ENCODE measurements at places on chromosomes 7 and 10. TPM values are rescaled to one million over a fixed set of nuclear protein-coding genes. Genes with fewer than 3 reads are reported as not detected.
A peak's percentile ranks its signal among the peaks of the same experiment; 100 is the strongest.

The PGAM1 gene
- 157 TPM for total RNA-seq

The FKBP6 gene
- total RNA-seq: not detected

The MOGAT3 gene
- total RNA-seq: not detected

The SMO gene
- 17.4 TPM for total RNA-seq

The PON1 gene
- total RNA-seq: not detected

The CCDC3 gene
- 4.7 TPM for total RNA-seq

The ZNF804B gene
- 18.3 TPM for total RNA-seq

GRCh38 chr7:110253093-110253492 lies 837.8 kb upstream of the LRRN3 start:
- H3K27me3 ChIP-seq: no peaks in the 10 kb centered on the region
- H3K36me3 ChIP-seq: no peaks in the 10 kb centered on the region
- H3K4me3 ChIP-seq: no peak overlapping the region
- no peaks in the 10 kb centered on the region for H3K4me1 ChIP-seq

DNA sequence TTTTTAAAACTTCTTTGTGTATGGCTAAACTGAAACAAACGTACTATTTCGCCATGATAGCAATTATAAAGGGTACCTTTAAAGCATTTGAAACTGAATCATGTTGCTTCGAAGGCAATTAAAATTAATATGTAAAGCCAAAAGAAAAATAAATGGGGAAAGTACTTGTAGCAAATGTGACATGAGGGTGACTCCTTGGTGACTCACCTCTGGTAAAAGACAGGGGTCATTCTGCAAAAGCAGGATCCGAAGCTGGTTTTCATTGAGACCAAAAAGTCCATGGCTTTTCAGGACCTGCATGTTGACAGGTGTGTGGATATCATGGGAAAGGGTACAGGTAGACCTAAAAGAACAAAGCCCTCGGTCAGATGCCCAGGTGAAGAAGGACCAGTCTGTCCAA lies 1.5 kb downstream of the ZC3HAV1L start:
- H3K36me3 ChIP-seq: peaks cover 1% of the 10 kb centered on the region
- peak overlapping the region; percentile 80 for H3K27ac ChIP-seq
- no peaks in the 10 kb centered on the region for H3K27me3 ChIP-seq
- peaks cover 26% of the 10 kb centered on the region for H3K4me1 ChIP-seq

GRCh38 chr10:93075369-93076221 lies 1.9 kb downstream of the CYP26A1 start:
- H3K4me3 ChIP-seq: no peak overlapping the region
- H3K27ac ChIP-seq: no peak overlapping the region
- no peaks in the 10 kb centered on the region for H3K36me3 ChIP-seq
- peaks cover 26% of the 10 kb centered on the region for H3K4me1 ChIP-seq
- no peak for DNase-seq

GRCh38 chr10:104104418-104104817 lies 17.6 kb upstream of the SFR1 start:
- no peaks in the 10 kb centered on the region for H3K27me3 ChIP-seq
- H3K4me3 ChIP-seq: no peak overlapping the region
- H3K27ac ChIP-seq: no peak overlapping the region
- no peaks in the 10 kb centered on the region for H3K4me1 ChIP-seq
- H3K36me3 ChIP-seq: no peaks in the 10 kb centered on the region

DNA sequence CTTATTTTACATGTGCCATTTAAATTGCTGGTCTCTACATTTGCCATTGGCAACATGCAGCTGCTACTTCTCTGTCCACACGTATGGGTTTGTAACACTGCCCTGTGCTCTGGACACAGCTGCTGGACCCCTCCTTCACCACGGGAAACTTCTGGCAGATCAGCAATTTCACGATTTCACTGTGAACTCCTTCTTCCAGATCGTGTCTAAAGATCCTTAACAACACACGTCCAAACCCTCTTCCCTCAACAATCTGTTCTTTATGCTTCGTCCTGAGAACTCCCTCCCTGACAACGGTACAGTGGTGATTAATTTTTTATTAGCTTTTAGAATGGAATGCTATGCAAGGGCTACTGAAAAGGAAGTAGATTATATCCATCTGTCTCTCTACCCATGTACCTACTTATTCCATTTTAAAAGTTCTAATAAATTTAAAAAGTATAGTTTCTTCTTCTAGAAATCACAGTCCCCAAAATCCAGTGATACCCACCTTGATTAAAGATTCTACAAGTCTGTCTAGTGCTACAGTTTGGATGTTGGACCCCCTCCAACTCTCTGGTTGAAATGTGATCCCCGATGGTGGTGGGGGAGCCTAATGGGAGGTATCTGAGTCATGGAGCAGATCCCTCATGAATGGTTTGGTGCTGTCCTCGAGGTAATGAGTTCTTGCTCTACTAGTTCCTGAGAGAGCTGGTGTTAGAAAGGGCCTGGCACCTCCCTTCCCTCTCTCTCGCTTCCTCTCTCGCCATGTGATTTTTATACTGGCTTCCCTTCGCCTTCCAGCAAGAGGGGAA lies 81.0 kb downstream of the KIAA1549 start:
- H3K27me3 ChIP-seq: no peaks in the 10 kb centered on the region
- H3K36me3 ChIP-seq: no peaks in the 10 kb centered on the region
- H3K27ac ChIP-seq: no peak overlapping the region
- no peak overlapping the region for H3K4me3 ChIP-seq

GRCh38 chr7:142359694-142360279 lies 101.9 kb upstream of the PRSS58 start:
- peaks cover 8% of the 10 kb centered on the region for H3K4me1 ChIP-seq
- no peaks in the 10 kb centered on the region for H3K36me3 ChIP-seq
- DNase-seq: no peak
- no peak overlapping the region for H3K4me3 ChIP-seq
- no peaks in the 10 kb centered on the region for H3K27me3 ChIP-seq
- H3K27ac ChIP-seq: no peak overlapping the region

DNA sequence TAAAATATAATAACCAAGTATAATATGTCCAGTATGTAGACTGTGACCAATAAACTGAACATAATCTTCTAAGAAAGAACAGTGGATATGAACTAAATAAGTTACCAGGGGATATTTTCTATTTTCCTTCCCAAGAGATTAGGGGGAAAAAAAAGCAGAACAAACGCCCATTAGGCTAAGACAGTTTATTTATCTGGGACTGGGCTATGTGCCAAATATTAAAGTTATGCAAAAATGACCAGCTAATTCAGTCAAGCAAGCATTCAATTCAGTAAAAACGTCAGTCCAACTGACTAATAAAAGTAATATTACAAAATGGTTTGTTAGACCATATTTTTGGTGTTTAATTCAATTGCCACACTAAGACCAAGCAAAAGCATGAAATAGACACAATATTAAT lies 122.2 kb downstream of the TSPAN12 start:
- no peaks in the 10 kb centered on the region for H3K27me3 ChIP-seq
- H3K36me3 ChIP-seq: no peaks in the 10 kb centered on the region
- no peaks in the 10 kb centered on the region for H3K4me1 ChIP-seq
- no peak overlapping the region for H3K27ac ChIP-seq
- no peak overlapping the region for H3K4me3 ChIP-seq

DNA sequence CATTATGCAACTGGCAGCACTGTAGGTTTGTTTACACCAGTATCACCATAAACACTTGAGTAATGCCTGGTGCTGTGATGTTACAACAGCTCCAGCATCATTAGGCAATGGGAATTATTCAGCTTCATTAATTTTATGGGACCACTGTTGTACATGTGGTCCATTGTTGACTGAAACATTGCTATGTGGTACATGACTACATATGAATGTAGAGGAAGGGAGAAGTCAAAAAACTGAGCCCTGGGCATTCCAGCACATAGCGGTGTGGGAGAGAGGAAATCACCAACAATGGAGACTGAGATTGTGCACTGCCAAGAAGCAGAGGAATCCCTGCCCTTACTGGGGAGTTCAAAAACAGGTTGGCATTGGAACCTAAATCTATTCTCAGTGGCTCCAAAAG lies 89.0 kb downstream of the TRIM24 start:
- no peak overlapping the region for H3K27ac ChIP-seq
- no peaks in the 10 kb centered on the region for H3K4me1 ChIP-seq
- H3K36me3 ChIP-seq: peaks cover 21% of the 10 kb centered on the region

DNA sequence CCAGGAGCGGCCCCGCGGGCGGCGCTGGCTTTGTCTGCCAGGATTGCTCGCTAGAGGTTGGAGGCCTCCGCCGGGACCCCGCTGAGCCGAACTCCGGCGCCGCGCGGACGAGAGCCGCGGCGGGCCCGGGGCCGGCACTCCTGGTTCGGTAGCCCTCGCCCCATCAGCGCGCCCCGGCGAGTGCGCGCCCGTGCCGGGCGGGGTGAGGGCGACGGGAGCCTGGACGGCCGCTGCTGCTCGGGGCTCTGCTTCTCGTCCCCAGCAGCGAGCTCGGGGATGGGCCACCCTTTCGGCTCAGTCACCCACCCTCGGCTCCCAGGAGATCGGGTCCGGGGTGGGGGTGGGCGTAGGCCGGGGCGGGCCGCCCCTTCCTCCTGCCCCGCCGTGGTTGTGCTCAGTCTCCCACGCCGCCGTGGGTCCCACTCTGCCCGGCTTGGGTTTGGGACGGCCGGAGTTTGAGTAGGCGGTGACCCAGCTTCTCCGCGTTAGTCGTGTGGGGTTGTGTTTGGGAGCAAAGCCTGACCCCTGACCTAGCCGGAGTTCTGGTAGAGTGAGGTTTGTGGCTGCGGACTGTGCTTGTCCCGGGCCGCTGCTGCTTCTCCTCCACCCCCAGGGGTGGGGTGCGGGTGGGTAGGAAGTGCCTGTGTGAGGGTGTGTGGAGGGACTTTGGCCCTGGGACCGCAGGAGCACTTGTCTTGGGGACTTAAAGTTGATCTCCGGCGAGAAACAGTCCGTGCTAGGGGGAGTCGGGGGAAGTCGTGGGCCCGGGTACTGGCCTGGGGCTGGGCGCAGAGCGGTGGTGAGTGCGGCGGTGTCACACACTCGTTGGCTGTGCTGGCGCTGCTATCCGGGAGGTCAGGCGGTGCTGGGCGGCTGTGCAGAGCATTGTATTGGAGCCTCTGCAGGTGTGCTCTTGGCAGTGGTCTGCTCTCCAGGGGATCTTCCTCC lies 677 bp downstream of the TSPAN14 start:
- H3K4me3 ChIP-seq: peak overlapping the region; percentile 87
- peak; percentile 79 for DNase-seq
- peaks cover 61% of the 10 kb centered on the region for H3K4me1 ChIP-seq
- peak overlapping the region; percentile 99 for H3K27ac ChIP-seq
- H3K27me3 ChIP-seq: no peaks in the 10 kb centered on the region
- no peaks in the 10 kb centered on the region for H3K36me3 ChIP-seq

- no peaks in the 10 kb centered on the region for H3K4me1 ChIP-seq
- DNase-seq: no peak
- H3K27me3 ChIP-seq: no peaks in the 10 kb centered on the region
- no peaks in the 10 kb centered on the region for H3K36me3 ChIP-seq
- H3K27ac ChIP-seq: no peak overlapping the region
Measured at GRCh38 chr7:116367171-116367813, 132.2 kb upstream of the CAV2 start.

DNA sequence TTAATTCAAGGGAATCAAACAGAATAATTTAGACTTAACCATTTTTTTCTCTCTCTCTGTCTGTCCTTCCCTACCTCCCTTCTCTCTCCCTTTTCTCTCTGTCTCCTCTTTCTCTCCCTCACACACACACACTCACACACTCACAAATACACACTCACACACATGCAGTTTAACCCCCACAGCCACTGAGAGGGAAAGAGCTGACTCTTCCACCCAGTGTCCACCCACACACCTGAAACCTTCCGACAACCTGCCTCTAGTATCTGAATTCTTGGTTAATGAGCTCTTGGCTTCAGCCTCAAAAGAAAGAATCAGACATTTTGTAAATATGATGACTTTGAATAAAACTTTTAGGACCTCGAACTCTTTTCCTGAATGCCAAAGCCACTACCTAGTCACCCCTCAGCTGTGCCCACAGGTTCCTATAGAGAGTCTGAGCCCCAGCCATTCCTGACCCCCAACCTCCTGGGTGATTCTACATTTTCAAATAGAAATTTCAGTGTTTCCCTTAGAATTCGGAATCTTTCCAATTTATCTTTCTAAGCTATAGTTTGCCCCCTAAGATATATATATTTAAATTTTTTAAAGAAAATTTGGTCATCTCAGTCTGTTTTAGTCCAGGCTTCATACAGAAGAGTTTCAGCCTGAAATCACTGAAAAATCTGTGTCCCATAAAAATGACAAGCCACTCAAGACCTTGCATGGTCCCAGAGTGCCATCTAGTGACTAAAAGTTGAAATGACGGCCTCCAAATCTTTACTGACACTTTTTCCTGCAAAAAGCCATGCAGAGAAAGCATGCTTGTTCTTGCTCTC lies 202.8 kb downstream of the IPMK start:
- no peak overlapping the region for H3K27ac ChIP-seq
- H3K4me1 ChIP-seq: no peaks in the 10 kb centered on the region
- H3K36me3 ChIP-seq: no peaks in the 10 kb centered on the region
- no peak overlapping the region for H3K4me3 ChIP-seq
- no peaks in the 10 kb centered on the region for H3K27me3 ChIP-seq
- no peak for DNase-seq

DNA sequence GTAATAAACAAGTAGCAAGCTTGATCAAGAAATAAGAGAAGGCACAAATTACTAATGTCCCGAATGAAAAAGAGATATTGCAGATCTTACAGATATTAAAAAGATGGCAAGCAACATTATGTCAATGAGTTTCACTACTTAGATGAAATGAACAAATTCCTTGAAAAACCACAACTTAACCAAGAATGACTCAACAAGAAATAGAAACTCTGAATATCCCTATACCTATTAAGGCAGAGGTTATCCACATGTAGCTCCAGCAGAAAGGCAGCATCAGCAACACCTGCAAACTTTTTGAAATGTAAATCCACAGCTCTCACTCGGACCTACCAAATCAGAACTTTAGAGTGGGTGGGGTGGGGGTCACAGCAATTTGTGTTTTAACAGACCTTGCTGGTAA lies 33.6 kb downstream of the PDE1C start:
- H3K36me3 ChIP-seq: no peaks in the 10 kb centered on the region
- H3K4me1 ChIP-seq: no peaks in the 10 kb centered on the region
- no peak for DNase-seq
- no peak overlapping the region for H3K4me3 ChIP-seq
- H3K27me3 ChIP-seq: no peaks in the 10 kb centered on the region
- H3K27ac ChIP-seq: no peak overlapping the region

DNA sequence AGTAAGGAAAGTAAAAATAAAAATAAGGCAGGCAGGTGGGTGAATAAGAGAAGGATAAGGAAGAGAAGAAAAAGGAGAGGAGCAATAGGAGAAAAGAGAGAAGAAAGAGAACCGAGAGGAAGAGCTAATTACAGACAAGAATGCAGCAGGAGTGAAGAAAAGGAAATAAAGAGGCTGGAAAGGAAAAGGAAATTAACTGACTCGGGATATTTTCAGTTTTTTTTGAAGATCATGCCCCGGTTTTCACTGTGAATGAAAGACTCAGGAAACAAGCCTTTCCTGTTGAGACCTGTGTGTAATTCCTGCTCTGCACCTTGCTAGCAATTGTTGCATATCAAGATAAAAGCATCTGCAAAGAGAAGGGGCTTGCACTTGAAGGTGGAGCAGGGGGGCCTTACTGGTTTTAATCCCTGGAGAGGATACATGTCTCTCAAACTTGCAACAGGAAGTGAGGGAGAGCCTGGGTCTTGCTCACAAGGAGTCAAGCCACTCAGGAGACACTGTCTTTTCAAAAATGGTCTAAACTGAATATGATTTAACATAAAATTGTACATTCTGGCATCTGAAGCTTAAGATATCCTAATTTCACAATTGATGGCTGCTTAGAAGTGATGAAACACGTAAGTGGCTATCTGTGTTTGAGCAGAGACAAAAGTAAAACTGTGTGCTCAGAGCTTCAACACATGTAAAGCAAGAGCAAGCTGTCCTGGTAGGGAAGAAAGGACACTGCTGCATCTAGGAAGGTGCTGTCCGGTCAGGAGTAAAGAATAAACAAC lies 157.6 kb downstream of the FAM107B start:
- H3K27me3 ChIP-seq: no peaks in the 10 kb centered on the region
- no peak overlapping the region for H3K4me3 ChIP-seq
- no peak for DNase-seq
- no peaks in the 10 kb centered on the region for H3K36me3 ChIP-seq
- H3K4me1 ChIP-seq: no peaks in the 10 kb centered on the region
- no peak overlapping the region for H3K27ac ChIP-seq

All from thyroid gland (tissue), 4 donors.